ENCODE measurements at places on chromosomes 1 and 21.

DNA sequence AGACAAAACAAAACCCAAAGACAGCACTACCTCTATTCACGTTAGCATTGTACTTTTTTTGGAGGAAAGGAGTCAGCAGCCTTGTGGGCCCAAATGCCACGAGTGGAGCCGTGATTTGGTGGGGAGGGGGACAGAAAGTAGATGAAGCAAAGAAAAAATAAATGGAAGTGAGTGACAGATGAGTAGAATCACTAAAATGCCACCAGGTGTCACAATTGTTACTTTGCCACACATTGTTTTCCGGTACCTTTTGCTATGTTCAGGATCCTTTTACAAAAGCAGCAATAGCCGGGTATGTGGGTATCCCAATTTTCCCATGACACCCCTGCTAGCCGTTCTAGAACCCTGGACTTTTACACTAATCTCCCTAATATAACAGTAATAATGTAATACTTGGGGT is 85.0 kb upstream of the AK4 start:
- no peak for DNase-seq

GRCh38 chr1:49086327-49086726 is 309.6 kb upstream of the BEND5 start:
- DNase-seq: no peak

GRCh38 chr1:59026472-59026948 is 242.7 kb upstream of the JUN start:
- no peak for DNase-seq

- no peak for DNase-seq
Observed at GRCh38 chr1:20558191-20558590, 5.8 kb downstream of the FAM43B start.

- DNase-seq: no peak
Observed at GRCh38 chr1:209023790-209024189, 559.7 kb upstream of the CAMK1G start.

- DNase-seq: no peak
Observed at GRCh38 chr1:222769971-222770620, 33.1 kb downstream of the FAM177B start.

DNA sequence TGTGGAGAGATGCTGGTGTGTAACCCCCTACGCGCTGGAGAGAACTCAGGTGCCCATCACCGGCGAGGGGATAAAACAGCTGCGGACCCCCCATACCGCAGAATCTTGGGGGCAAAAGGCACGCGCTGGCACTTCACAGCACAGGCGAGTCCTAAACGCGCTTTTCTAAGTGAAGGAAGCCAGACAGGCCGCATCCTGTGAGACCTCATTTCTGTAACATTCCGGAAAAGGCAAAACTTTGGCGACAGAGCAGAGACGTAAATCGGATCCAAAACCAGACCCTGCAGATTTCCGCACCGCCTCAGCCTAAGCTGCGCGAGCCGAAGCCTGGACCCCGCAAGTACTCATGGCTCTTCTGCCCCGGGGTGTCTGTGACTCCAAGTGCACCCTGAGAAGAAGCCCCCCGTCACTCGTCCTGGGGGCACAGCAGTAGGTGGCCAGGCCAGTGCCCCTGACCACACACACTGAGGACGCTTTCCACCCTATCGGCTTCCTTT is 60.9 kb downstream of the SLX9 start:
- no peak for DNase-seq

GRCh38 chr1:158115126-158115525 is 65.6 kb upstream of the CD1D start:
- no peak for DNase-seq

DNA sequence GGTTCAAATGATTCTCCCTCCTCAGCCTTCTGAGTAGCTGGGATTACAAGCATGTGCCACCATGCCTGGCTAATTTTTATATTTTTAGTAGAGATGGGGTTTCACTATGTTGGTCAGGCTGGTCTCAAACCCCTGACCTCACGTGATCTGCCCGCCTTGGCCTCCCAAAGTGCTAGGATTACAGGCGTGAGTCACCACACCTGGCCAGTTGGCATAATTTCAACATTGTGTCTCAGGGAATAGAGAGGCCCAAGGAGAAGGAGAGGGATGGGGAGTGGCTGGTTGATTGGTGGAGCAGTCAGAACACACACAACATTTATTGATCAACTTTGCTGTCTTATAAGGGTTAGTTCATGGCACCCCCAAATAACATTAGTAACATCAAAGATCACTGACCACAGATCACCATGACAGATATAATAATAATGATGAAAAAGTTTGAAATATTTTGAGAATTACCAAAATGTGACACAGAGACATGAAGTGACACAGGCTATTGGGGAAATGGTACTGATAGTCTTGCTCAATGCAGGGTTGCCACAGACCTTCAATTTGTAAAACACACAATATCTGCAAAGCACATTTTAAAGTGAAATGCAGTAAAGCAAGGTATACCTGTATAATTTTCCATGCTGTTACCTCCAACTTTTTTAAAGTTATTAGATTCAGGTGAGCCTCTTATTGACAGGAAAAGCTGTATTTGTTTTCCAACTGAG is 15.8 kb upstream of the CYB5R1 start:
- DNase-seq: no peak

GRCh38 chr1:54609301-54609921 is 13.9 kb downstream of the FAM151A start:
- no peak for DNase-seq

DNA sequence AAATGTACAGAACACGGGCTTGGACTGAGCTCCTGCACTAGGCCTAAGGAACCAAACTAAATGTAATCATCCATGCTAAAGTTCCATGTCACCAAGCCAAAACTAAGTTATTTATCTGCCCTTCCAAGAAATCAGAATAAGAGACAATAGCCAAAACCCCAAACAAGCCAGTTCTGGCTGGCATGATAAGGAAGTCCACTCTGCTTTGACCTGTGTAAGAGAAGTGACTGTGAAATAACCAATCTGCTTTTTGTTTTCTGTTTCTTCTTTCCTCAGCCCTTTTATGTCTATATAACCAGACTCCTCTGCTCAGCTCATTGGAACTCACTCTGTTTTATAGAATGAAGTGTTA is 15.1 kb downstream of the PLPPR5 start:
- DNase-seq: no peak

GRCh38 chr1:243435836-243436235 is 180.0 kb downstream of the SDCCAG8 start:
- DNase-seq: no peak

DNA sequence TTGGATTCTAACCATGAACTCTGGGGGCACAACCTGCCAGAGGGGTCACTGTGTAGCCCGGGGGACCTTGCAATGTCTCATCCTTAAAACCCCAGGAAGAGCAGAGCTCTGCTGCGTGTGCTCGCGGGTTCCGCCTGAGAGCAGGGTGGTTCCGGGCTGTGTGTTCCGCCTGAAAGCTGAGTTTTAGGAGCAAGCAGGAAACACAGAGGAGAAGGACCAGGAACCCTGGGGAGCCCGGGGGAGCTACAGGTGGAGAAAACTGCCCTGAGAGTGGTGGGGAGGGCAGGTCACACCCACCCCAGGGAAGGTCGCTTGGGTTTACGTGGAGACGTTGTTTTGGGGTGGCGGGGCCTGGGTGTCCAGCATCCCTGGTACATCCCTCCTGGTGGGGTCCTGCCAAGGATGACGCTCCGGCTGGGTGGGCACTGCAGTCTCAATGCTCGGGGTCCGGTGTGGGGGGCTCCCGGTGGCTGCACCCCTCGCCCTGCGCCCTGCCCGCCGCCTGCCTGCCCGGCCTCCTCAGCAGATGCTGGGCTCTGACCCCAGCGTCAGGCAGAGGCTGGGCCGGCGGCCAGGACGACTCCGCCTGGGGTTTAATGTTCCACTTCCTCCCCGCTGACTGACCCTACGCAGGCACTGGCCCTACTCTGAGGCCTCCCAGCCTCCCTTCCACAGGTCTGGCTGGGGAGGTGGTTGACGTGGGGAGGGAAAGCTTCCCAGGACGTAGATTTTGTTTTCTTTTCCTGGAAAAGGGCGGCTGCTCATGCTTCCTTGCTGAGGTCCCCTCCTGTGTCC is 17.3 kb upstream of the C1orf159 start:
- DNase-seq: no peak

DNA sequence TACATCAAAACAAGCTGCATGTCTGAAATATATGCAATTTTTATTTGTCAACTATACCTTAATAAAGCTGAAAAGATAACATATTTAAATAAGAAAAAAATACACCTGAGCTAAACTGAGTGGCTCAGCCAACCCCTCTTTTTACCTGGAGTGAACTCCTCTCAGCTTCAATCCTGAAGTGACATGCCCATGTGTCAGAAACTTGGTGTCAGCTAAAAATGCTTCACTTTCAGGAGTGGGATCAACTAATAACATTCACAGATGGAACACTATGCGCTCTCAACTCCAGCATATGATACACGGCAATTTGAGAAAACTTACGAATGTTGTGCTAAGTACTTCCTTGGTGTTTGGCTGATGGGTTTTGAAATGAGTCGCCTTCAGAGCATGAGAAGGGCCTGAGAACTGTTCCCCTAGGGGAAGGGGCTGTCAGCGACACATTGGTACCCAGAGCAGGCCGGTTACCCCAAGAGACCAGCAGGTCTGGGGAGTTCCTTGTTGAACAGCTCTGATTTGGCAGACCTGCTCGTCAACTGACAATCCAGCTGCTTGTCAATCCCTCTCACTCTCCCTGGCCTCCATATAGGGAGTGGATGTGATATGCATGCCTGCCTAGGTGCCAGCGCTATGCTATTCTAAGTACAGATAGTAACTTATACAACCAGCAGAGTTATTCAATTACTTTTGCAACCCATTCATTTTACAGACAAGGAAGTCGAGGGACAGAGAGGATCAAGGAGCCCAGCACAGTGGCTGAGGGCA is 267.7 kb downstream of the PCP4 start:
- DNase-seq: no peak

DNA sequence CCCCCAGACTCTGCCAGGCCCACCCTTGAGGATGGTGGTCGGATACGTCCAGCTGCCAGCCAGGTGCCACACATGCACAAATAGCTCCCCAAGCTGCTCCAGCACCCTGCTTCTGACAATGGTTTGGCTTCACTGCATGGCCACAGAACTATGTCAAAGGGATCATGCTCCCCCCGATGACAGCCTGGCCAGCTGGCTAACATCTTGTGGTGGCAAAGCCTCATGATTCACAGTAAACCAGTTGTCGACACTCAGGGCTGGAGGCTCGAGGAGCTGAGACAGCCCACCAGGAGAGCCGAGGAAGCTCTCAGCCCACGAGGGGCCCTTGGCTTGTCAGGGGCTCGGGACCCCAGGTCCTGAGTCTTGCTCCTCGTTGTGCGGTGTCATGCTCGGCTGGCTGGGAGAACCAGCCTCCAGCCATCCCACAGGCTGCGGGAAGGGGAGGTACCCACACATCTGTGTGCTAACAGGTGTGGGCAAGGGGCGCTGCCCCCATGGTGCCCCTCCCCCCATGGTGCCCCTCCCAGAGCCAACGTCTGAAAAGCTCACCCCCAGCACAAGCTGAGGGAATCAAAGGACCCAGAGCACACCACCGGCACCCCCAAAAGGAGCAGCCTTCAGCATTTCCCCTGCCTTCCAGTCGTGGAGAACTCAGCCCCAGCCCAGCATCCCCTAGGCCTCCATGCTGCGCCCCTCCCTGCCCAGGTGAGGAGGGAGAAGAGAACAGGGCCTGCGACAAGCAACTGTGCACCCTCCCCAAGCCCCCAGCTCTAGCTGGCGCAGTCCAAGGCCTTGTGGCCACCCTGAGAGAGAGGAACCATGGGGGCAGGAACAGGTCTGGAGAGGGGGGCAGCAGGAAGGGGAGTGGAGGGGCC is 41.2 kb downstream of the KIF21B start:
- DNase-seq: no peak

- no peak for DNase-seq
Observed at GRCh38 chr1:184019506-184019905, 18.0 kb downstream of the COLGALT2 start.

- DNase-seq: no peak
Observed at GRCh38 chr1:219385787-219386427, 212.2 kb downstream of the LYPLAL1 start.

GRCh38 chr21:34035619-34036354 is 37.6 kb upstream of the MRPS6 start:
- DNase-seq: no peak

- no peak for DNase-seq
Observed at GRCh38 chr1:93129507-93130099, 50.5 kb downstream of the MTF2 start.

DNA sequence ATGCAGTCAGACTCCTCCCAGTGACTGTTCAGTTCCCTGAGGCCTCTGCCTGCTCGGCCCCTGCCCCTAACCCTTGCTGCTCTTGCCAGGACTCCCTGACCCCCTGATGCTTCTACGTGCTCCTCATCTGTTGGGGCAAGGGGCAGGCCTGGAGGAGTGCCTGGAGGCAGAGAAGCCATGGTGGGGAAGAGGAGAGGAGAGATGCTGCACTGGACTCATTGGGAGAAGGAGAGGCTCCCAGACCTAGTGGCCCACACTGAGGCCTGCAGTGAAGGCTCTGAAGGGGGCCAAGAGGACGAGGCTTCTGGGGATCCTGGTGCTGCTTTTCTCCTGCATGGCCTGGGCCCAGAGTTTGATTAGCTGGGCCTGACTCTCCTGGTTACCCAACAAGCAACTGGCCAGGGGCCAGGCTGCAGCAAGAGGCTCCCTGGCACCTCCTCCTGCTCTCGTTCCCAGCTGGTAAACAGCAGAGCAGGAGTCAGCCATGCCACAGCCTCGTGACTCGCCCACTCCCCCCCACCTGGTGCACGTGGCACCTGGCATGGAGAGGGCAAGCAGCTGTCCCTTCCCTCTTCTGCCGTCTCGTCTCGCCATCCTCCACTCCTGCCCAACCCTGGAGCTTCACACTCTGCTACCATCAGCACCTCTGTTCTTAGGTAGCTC is 847 bp upstream of the RORC start:
- no peak for DNase-seq

DNA sequence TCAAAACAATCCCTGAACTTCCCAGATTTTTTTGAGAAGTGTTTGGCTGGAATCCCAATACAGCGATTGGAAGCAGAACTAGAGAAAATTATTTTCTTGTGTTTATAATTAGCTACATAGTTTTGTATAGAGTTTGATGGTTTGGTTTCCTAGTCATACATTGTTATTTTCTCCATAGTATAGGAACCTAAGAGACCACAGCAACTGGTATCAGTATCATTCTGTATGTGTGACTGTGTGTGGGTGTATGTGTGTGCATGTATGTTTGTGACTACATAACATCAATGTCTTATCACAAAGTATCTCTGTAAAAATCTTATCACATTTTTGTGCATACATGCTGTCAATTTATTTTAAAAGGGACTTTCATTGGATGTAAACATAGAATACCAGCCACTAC is 780.5 kb downstream of the MRPL39 start:
- no peak for DNase-seq

GRCh38 chr1:94609619-94610018 is 68.1 kb upstream of the F3 start:
- no peak for DNase-seq

Data from CD4-positive, alpha-beta T cell treated with Interleukin-6 for 4 hours (primary cell).